CD4-positive, alpha-beta T cell treated with Interleukin-15 for 4 hours (primary cell): ENCODE measurements at places on chromosomes 3 and 15.

GRCh38 chr15:75945953-75946352 lies 42.3 kb downstream of the FBXO22 start:
- DNase-seq = no peak

DNA sequence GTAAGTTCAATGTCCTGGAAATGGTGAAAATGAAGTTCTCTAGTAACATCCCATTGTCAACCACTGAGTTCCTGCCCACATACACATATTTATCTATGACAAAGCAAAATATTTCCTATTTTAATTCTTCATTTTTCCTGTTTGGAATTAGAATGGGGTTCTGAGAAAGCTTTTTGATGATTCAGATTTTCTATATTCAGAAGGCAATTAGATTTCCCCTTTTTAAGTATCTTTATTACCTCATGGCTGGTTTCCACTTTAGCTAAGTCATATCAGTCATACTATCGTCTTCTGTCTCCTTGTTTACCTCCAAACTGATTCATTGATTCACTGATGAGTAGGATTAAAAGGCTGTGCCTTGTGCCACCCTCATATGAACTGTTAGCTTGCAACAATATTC lies 17.9 kb downstream of the ETFA start:
- no peak for DNase-seq

DNA sequence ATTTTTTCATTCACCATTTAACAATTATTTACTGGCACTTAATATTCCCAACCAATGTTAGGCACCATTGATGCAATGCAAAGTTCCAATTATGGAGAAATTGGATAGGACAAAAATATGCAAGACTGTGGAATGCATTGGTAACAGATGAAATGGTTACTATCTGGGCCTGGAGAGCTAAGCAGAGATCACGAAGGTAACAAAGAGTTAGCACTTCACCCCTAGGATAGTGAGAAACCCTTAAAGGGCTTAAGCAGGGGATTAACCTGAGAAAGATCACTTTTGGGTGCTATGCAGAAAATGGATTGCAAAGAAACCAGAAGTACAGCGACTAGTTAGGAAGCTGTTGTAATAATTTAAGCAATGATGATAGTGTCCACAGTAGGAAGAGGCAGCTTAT lies 129.6 kb upstream of the GPR149 start:
- no peak for DNase-seq

DNA sequence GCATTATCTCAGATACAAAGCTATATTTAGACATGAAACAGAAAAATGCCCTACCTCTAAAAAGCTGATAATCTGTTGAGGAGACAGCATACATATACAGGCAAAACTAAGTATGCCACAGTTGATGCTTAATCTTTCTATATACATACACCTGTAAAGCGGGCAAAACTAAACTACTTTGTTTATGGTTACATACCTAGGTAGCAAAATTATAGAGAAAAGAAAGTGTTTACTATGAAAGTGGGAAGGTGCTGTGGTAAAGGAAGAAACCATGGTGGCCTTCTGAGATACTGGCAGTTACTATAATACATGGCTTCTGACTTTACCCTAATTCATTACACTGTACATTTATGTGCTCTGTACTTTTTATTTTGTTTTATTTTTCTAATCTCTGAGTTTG lies 36.0 kb upstream of the NR1I2 start:
- DNase-seq = no peak

DNA sequence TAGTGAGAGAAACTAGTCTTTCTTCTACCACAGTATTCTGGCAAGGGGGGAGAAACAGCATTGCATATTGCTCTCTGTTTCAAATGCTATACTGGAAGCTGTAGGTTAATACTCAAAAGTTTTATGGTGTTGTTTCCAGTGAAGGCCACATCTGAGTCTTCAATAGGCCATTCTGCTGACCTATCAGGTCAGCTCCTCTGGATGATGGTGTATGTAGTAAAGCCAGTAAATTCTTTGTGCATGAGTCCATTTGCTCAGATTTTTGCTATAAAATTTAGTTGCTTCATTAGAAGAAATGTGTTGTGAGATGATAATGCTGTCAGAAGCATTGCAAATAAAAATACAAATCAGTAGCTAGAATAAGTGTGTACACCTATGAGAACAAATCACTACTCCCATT lies 64.9 kb upstream of the RBMS3 start:
- no peak for DNase-seq

GRCh38 chr3:45736707-45737106 lies 47.5 kb downstream of the SACM1L start:
- no peak for DNase-seq

- no peak for DNase-seq
Observed at GRCh38 chr3:123330441-123330991, 118.4 kb downstream of the ADCY5 start.
